ENCODE measurements at places on chromosomes 4 and X. TPM values are rescaled to one million over a fixed set of nuclear protein-coding genes. Genes with fewer than 3 reads are reported as not detected.

Gene PITX2
- 0.03 TPM for polyA plus RNA-seq

Gene ZFP42
- not detected for polyA plus RNA-seq

Gene HSFX3
- polyA plus RNA-seq = not detected

Gene MAP3K15
- 0.05 TPM for polyA plus RNA-seq

Gene RBMXL3
- polyA plus RNA-seq = not detected

Gene SYNPO2
- 0.22 TPM for polyA plus RNA-seq

Gene TBX22
- polyA plus RNA-seq = not detected

Gene GLRA2
- not detected for polyA plus RNA-seq
